ENCODE measurements at places on chromosomes 7 and 10.

GRCh38 chr7:68209486-68209885 is 1212.9 kb downstream of the TYW1 start:
- no peak for DNase-seq

DNA sequence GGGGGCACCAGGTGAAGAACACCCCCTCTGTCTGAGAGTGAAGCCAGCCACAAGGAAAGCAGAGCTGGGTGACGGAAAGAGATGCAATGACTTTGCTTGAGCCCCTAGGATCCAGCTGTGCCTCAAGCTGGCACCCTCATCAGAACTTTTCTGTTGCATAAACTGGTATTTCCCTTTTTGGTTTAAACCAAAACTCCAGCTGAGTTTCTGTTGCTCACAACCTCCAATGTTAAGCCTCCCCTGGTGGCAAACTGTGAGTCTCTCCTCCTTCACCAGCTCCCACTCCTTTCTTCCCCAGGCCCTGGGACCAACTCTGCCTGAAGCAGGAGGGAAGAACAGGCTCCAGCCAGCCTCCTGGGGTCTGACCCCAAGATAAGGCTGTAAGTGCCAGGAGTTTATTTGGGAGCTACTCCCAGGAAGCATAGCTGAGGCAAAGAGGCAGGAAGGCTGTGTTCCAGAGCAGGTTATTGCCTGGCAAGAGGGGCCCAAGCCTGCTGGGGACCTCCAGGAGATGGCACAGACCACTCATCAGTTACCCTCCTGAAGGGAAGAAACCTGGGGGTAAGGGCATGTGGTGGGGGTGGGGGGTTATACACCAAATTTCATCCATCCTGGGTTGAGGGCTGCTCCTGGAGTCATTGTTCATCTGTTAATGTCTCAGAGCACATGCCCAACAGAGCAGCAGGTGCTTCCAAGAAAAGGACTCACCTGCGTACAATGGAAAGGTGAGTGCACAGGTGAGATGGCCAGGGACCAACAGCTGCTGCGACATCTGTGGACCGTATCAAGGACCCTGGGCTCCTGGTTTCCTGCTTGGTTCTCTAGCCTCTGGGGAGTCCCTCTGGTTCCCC is 73.3 kb upstream of the NANOS1 start:
- DNase-seq = no peak

GRCh38 chr10:80266513-80266863 is 23.0 kb downstream of the MAT1A start:
- DNase-seq = no peak

- no peak for DNase-seq
Observed at GRCh38 chr7:108167460-108167859, 37.3 kb upstream of the LAMB4 start.
